ENCODE measurements at places on chromosomes 6 and 20.

- DNase-seq: no peak
Observed at GRCh38 chr20:33709398-33709797, 10.7 kb downstream of the PXMP4 start.

- DNase-seq: peak; percentile 80
Observed at GRCh38 chr6:71248306-71248765, 40.3 kb upstream of the OGFRL1 start.

DNA sequence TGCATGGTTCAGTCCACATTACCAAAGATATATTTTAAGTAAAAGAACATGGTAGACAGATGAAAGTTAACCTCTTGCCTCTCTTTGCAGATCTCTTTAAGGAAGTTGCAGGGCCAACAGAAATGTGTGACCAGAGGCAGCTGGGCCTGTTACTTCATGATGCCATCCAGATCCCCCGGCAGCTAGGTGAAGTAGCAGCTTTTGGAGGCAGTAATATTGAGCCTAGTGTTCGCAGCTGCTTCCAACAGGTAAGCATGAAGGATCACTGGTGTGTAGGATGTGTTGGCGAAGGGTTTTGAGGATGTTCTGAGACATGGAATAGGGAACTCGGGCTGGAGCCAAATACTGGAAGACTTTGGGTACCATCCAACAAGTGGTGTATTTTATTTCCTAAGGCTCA is 508.6 kb downstream of the UTRN start:
- DNase-seq: no peak

- no peak for DNase-seq
Observed at GRCh38 chr20:36850759-36851158, 25.2 kb upstream of the TLDC2 start.

DNA sequence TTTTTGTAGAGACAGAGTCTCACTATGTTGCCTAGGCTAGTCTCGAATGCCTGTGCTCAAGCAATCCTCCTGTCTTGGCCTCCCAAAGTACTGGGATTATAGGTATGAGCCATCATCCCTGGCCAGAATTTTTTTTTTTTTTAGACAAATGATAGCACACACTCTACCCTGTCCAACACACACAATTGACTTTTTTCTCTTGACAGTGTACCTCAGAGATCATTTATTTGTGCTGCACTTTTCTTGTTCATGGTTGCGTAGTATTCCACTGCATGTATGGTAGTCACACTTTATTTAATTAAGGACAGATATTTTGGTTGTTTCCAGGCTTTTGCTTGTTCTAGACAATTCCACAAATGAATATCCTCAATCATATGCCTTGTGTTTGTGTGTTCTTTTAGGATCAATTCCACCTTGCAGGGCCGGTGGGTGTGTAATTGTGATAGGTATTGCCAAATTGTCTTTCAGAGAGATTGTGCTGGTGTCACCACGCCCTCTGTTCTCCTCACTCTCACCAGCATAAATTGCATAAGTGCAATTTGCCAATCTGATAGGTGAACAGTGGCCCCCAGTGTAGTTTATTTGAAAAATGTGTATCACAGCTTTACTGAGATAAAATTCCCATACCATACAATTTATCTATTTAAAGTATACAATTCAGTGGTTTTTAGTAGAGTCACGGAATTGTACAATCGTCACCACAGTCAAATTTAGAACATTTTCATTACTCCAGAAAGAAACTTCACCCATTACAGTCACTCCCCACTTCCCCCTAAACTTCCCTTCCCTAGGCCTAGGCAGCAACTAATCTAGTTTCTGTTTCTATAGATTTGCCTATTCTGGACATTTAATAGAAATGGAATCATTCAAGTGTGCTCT is 20.1 kb downstream of the SRC start:
- no peak for DNase-seq

DNA sequence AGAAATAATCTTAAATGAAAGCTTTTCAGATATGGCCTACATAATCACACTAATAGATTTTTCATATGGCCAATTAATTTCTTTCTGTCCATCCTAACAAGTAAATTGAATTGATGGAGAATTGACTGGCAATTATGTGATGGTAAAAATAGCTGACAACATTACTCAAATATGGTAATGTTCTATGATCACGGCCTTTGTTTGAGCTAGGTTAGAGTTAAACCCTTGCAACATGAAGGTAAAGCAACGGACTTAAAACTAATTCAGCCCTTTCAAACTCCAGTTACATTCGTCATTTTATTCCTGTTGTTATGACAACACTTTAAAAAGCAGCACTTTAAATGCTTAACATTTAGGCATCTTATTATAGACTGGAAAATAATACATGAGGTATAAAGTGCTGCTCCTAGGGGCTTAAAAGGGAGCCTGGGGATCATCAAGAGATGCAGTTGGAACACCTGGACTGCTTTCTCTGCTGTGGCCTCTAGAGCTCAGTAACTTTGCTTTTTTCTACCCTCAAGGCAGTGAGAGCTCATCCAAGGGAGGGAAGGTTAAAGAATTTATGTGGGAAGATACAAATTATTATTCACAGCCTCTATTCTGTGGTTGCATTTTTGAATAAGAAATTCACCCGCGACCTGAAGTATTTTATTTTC is 46.9 kb downstream of the RIPOR2 start:
- DNase-seq: no peak

DNA sequence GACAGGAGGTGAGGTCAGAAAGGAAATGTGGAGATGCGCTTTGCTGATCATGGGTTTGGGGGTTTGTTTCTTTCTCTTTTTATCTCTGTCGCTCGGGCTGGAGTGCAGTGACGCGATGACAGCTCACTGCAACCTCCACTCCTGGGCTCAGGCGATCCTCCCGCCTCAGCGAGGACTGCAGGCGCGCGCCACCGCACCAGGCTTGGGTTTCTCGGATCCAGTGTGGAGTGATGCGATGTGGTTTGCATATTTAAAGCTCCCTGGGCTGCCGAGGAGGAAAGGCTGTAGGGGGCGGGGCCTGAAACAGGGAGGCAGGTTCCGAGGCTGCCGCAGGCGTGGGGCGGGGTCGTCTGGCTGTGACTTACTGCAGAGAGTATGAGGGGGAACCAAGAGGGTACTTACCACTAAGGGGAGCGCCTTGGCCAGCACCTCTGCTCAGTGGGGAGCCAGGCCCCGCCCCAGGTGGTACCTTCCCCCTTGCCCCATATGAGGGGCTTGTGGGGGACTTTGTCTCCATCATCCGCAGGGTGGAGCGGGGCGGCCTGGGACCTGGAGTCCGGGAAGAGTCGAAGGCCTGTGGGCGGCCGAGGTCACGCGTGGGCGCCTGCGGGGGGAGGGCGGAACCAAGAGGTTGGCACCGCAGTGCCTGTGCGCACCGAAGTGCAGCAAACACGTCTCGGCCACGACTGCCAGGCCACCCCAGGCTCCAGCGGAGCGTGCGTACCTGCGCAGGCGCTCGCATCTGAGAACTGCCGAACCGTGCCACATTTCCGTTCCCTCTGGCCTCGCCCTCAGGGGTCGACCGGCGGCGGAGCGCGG is 12.7 kb upstream of the BAK1 start:
- no peak for DNase-seq

DNA sequence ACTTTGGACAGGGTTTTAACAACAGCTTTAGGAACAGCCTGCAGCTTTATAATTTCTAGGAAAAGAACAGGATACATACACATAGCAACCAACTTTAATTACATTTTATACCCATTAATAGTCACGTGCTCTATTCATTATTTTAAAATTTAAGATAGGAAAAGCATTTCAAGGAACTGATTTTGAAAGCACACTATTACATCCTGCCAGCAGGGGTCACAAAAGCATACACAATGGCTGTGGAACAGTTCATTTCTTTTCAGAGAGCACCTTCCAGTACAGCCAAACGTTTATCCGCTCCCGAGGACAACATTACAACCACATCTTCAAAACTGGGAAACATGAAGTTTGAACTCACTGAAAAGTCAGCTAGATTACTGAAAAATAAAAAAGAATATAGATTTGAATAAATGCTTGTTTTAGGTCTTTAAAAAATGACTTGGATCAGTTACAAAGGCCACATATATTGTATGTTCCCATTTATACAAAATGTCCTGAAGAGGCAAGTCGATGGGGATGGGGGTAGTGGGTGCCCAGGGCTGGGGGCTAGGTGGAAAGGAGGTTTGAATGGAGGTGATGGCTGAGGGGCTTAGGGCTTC is 104.6 kb upstream of the EXOC2 start:
- DNase-seq: peak; percentile 49

DNA sequence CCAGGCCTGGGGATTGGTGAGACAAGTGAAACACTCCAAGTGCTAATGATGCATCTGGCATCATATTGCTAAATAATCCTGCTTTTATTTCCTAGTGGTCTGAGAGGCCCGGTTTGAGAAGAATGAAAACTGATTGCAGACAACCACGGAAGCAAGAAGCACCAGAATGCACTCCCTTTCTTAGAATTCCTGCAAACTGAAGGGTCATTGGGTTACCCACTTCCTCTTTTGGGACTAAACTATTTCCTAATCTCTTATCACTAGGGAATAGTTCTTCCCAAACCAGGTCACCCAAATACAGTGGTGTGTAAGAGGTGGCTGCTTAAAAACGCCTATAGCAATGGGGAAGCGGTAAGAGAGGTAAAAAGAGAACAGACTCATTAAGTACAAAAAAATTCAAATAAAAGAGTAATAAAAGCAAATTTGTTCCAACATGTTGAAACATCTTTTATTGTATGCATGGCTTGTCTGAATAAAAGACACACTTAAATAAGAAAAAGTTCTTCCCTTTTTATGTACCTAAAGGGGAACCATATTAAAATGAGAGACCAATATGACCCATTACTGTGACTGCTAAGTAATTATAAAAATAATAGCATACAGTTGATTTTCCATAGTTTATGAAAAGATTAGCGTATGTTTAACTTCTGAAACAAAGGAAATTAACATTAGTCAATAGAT is 125.8 kb downstream of the MYB start:
- DNase-seq: no peak

DNA sequence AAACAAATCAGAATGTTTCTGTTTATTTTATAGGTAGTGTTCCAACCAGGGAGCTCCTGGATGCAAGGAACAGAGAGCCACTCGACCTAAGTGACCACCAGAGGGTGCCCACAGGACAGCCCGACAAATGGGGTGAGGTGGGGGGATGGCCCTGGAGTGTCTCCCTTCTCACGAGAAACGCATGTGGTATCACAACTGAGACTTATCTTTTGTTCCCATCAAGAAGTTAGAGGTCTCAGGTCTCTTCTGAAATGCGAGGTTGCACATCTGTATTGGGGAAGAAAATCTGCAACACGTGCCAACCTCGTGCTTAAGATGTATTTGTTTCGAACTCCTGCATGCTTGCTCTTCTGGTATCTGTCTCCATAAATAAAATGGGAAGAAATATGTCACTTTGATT is 104.0 kb downstream of the ISM1 start:
- DNase-seq: peak; percentile 15

GRCh38 chr6:129329678-129330077 is 380.3 kb downstream of the ARHGAP18 start:
- DNase-seq: no peak

DNA sequence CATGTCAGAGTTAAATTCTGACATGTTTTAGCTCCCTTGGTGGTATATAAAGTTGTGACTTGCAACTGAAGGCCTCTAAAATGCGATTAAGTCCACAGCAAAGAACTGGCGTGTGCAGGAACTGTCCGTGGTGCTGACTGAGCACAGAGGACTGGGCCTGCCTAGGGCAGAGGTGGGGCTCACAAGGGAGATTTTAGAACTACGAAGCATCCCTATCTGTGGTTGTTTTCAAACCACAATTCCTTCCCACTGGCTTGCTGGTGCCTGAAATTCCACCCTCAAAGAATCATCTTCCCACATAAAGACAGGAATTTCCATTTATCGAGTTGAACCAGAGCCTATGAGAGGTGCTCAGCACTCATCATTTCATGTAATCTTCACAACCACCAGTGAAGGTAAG is 30.1 kb downstream of the RIMS4 start:
- peak; percentile 53 for DNase-seq

GRCh38 chr6:12032783-12033573 is 20.9 kb downstream of the HIVEP1 start:
- DNase-seq: peak; percentile 52

- no peak for DNase-seq
Observed at GRCh38 chr6:50116390-50116789, 66.7 kb upstream of the DEFB112 start.

DNA sequence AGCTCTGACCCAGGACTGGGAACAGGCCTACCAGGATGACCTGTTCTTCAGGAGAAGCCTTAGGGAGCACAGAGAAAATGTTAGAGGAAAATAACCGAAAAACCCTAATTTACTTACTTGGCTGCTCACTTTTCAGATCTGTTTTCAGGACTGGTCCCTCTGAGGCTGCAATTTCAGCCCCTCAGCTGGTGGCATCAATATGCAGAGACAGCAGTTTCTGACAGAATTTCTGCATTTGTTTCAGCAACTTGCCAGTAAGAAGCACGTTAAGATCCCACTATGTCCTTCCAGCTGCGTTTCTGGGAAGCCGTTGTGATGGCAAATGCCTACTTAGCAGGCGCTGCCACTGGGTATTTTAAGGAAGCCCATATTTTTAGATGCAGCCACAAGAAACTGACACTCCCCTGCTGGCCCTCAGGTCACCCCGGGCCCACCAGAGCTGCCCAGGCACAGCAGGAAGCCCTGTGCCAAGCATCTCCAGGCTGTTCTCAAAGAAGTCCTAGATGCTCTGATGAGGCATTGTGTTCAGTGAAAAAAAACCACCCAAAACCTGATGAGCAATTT is 7.5 kb downstream of the YTHDF1 start:
- DNase-seq: no peak

DNA sequence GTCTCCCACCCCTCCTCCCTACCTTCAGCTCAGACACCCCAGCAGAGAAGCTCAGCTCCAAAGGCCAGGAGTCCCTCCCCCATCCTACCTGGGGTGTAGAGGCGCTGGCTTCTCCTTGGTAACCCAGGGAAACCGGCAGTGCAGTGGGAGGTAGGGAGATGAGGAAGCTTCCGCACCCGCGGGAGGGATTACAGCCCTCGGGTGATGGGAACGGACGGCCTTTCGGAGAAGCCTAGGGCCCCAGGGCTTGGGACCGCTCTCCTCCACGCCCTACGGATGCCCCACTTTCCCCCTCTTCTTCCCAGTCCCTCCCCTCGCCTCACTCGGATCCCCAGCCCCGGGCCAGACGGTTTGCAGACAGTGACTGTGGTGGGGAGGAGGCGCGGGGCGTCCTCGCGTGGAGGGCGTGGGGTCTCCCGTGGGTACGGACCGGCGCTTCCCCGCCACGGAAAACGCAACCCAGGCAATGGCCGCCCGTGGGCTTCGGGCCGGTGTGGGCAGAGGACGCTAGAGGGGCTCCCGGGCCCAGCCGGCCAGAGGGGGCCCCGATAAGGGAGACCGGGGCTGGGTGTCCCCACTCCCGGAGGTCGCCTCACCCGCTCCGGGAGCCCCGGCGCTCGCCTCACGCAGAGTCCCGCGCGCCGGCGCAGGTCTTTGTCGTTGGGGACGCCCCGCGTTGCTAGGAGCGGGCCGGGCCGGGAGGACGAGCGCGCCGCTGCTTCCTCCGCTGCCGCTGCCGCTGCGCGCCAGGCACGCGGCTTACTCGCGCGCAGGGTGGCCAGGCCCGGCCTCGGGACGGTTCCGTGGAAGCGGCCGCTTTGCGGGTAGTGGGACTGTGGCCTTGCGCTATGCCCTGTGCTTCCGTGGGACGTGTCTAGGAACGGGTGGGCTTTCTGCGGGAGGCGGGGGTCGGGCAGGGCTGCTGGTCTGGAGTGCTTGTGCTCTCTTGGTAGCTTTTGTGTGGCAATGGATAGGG is 15.8 kb downstream of the AARS2 start:
- no peak for DNase-seq
